ENCODE measurements at places on chromosomes 2 and 18.

DNA sequence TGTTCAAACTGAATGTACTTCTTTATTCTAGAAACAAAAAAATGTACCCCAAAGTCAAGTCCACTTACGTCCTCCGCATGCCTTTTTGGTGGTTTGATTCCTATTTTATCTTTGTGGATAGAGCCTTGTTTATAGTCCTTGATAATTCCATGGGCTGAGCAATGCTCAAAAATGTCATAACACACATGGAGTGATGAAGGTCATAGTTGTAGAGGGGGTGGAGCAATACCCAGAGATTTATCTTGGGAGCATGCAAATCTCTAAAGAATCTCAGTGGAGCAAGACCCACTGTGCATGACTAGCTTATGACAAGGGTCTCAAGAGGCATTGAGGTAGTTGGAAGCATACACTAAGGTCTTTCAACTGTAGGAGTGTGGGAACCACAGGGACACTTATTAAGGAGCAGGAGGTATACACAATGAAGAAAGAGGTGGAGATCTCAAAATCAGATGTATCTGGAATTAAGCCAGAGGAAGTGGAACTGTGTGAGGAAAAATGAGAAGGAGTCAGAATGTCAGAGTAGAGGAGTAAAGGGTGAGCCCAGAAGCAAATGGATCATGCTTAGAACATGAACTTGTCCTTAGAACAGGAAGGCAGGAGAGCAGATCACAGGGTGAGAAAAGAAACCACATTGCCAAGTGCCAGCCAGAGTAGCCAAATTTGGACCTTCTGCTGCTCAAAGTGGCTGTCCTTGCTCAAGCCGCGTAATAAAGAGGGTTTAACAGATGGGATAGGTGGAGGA, 68.1 kb upstream of the STK39 start:
- no peak for DNase-seq

GRCh38 chr2:109120166-109120565, 8.8 kb upstream of the SH3RF3 start:
- no peak for DNase-seq

DNA sequence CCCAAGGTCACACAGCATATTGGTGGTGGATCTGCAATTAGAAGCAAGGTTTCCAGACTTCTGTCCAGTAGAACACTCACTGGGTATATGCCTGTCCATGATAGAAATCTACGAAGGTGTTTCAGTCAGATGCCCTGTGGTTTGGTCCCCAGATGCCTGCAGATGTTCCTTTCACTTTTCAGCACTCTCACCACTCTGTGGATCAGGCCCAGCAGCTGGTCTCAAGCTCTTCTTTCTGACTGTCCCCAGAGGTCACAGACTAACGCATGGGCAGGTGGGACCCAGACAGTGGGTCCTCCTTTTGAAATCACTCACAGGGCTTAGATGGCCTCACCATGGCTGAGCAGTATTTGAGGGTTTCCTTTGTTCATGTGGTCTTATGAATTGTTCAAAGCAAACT, 376.5 kb downstream of the ALK start:
- DNase-seq = no peak

DNA sequence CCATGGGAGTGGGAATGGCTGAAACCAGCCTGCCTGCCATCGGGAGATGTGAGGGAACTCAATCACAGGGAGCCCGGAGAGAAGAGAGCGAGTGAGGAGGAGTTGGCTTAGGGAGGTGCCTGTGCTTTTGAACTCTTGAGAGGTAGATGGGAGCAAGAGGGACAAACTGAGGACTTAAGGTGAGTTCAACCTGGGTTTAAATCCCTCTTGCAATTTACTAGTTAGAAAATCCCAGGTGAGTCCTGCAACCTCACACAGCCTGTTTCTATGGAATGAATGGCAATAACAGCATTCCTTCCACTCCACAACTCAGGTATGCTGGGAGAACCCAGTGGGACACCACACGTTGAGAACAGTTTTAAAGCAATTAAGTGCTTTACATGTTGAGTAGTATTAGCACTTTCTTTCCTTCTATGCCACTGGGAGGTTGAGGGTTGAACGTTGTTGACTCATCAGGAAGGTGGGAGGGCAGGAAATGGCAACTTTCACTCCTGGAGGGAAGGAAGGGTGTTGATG, 57.3 kb downstream of the VIT start:
- DNase-seq = no peak

GRCh38 chr2:221444106-221444505, 128.0 kb downstream of the EPHA4 start:
- no peak for DNase-seq

- no peak for DNase-seq
Measured at GRCh38 chr2:197322724-197323720, 12.4 kb upstream of the ANKRD44 start.

GRCh38 chr18:34097312-34097711, 127.4 kb downstream of the NOL4 start:
- DNase-seq = no peak

DNA sequence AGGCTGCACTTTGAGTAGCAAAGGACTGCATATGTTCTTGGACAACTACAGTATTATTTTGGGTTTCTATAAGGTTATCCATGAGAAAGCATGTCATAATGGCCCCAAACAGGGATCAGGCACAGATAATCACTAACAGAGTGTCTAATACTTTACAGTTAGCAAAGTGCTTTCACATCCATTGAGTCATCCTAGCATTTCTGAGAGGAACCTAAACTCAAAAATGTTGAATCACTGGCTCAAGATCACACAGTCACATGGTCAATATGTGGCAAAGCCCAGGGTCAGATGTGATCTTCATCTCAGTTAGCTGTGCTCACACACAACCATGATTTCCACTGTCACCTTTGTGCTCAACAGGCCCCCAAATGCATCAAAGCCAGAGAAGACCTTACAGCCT, 156.1 kb upstream of the VRK2 start:
- no peak for DNase-seq

DNA sequence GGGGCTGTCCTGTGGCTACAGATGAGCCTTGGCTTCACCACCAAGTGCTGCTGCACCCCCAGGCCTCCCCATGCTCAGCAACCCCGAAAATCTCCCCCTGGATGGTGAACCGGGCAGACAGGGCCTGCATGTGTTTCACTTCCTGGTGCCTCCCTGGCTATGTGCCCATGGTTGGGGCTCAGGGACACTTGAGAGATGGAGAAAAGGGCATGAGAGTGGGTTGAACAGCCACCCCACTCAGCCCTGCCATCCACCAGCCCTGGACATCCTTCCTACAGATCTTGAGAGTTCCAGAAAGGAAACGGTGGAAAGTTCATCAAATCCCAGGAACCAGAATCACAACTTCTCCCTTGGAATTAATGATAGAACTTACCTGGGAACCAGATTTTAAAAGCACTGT, 74.7 kb upstream of the TEX51 start:
- no peak for DNase-seq

- DNase-seq = no peak
Measured at GRCh38 chr2:241854342-241855244, 4.1 kb downstream of the PDCD1 start.

DNA sequence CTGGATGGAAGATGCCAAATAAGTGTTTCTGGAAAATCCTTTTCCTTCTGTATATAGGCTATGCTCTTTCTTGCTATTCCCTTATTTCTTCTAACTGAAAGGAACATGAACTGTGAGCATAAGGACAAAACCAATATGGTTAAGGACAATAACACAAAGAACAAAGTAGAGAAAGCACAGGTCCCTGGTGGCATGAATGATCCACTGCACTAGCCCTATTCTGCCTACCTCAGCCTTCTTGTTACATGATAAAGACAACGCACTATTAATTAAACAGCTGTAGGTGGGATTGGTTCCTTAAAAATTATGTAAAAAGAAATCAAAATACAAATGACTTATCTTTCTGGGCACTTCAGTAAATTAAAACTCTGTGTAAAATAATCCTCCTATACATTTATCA, 1.9 kb upstream of the WDR75 start:
- no peak for DNase-seq

DNA sequence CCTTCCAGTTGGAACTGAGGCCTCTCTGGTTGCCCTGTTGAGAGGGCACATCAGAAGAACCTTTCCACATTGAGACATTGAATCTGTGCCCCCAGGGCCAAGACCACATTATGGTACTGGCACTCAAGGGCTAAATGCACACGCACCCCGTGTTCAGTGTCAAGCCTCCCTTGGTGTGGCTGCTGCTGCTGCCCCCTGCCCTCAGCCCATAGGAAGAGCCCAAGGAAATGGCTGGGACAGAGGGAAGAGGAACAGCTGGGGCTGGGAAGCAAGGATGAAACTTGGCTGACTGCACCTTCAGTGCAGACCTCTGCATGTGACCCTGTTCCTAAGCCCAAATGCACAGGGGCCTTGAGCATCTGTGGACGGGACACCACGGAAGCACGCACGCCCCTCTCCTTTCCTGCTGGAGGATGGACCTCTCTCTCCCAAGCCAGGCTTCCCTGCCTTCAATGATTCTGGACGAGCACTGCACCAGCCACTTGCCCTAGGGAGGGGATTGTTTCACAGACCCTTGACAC, 40.2 kb downstream of the NIFK start:
- DNase-seq = no peak

GRCh38 chr2:35871672-35872071, 483.9 kb upstream of the CRIM1 start:
- no peak for DNase-seq

DNA sequence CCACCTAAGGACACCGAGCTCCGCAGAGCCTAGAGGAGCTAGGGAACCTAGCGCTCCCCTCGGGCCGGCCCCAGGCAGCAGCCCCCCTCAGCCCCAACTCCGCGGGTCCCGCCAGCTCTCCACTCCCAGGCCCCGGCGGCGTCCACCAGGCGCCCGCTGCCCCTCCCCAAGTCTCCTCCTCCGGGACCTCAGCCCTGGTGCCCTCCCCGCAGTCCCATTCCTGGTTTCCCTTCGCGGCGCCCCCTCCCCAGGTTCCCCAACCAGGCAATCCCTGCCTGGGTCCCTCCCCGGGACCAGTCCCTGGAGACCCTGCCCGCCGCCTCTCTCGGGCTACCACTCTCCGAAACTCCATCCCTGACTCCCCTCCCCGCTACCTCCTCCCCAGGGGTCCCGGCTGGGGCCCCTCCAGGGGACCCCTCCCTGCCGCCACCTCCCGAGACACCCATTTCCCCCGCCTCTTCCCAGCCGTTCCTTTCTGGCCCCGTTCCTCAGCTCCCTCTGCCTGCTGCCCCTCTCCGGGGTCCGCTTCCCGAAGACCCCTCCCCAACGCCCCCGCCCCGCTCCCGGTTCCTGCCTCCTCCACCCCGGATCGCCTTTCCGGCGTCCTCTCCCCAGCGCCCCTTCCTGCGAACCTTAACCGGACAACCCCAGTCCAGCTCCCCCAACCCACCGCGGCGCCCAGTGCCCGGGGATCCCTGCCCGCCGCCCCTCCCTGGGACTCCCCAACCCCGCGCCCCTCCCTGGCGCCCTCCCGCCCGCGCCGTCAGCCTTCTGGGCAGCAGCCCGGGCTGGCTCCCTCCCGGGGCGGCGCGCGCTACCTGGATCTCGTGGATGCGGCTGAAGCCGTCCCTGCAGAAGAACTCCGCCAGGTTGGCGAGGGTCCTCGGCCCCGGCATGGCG, 678 bp downstream of the CYP27C1 start:
- DNase-seq = no peak

DNA sequence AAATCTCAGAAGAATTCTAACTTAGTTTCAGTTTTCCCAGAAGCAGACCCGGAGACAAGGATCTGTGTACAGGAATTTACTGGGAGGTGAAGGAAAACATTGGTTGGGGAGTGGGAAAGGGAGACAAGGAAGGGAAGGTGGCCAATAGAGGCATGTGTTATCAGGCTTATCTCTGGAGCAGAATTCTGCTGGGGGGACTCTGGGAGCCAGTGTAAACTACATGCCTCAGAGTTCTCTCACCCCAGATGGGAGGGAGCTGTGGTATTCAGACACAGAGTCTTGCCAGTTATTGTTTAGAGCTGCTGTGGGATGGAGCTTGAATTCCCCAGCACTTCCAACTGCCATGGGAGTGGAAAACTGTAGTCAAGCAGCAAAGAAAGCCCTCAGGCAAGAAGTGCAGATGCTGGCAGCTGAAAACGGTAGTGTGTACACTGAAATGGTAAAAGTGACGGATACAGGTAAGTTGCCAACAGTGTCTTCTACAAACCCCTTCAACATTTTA, 19.0 kb downstream of the DNPEP start:
- DNase-seq = no peak

DNA sequence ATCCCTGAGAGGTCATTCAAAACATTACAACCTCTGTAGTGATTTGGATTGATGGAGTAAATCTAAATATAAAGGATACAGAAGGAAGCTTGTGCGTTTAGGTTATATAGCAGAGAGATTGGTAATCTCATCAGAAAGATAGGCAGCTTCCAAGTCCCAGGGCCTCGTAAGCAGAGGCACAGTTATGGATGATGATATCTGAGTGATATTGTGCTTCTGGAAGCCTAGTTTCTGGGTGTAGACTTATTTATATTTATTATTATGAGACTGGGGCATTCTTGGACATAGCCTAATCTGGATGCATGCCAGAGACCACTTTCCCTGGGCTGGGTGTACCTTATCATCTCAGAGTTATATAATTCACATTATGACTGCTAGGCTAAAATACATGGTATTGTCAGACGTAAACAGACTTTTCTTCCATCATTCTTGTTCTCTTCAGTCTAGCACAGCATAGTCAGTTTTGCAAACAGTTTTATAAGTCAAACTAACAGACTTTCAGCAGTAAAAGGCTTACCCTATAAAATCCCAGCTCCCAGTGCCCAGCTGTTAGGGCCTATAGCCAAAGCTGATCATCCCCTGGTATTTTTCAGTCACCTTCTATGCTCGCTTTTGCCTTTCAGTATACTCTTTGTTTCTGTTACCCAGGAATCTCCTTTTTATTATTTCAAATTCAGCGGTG, 47.9 kb downstream of the RAB3GAP1 start:
- DNase-seq = no peak

DNA sequence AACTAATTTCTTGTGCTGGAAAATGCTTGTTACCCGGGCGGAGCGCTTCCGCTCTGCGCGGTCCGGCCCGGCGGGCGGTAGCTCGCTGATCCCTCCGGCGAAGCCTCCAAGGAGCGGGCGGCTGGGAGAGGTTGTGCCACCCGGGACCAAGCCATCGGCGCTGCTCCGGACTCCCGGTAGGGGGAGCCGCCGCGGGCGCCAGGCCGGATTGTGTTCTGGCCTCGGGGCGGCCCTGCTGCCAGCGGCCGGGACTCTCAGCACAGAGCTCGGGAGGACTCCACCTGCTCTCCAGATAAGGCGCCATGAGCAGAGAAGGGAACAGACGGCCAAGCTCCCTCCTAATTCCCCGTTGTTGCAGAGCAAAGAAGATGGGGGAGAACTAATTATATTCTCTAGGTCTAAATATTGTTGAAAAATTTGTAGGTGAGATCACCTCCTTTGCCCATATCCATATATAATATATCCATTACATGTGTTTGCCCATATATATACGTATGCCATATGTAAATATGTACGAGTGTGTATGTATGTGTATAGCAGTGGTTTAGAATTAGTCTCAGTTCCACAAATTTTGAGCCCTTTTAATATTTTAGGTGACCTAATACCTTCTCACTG, 13.8 kb upstream of the SATB2 start:
- DNase-seq = no peak

DNA sequence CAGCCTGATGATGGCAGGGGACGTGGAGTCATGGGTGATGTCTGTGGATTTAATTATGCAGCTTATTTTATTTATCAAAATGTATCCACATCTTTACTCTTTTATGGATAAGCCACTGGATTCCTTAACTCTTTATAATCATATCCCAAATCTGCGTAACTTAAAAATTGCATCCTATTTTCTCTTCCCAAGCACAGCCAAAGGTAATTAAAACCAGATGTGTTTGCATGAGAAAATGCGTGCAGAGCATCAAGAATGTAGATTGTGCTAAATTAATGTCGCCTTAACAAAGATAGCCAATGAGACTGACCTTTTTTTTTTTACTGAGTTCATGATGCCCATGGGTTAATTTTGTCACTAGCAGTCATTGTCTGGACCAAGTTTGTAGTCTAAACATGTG, 10.0 kb downstream of the SH3RF3 start:
- no peak for DNase-seq

Data from NCI-H1417 treated with DMSO at 0.1 percent for 48 hours (cell line).